ENCODE measurements at places on chromosomes 1 and 21. TPM values are rescaled to one million over a fixed set of nuclear protein-coding genes. Genes with fewer than 3 reads are reported as not detected.

GRCh38 chr1:26468911-26469310 lies 3.3 kb upstream of the HMGN2 start:
- no peak for DNase-seq

DNA sequence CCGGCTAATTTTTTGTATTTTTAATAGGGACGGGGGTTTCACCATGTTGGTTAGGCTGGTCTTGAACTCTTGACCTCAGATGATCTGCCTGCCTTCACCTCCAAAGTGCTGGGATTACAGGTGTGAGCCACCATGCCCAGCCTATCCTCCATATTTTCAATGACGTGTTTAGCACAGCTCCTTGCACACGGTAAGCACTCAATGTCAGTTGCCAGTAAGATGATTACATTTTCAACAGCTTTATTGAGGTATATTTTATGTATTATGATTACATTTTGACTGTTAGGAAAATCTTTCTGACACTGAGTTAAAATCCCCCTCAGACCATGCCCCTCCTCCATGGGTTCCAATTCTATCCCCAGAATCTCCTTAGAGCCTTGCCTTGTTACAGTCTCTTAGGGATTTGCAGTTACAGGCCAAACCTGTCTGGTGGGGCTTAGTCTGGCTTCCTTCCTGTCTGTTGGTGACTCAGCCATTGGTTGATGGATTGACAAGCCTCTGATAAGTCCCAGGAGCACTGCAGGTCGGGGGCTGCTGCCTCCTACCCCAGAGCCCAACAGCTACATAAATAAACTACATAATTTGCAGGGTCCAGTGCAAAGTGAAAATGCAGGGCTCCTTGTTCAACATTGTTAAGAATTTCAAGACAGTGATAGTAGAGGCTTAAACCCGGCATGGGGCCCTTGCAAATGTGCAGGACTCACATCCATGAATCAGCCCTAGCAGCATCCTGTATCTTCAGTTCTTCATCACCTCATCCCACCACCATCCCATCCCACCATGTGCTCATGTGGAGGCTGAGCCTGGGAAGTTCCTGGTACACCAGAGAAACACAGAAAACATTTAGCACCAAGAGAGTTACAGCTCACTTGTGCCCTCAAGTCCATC lies 23.4 kb downstream of the COA7 start:
- no peak for DNase-seq

GRCh38 chr1:187433598-187433997 lies 604.8 kb downstream of the PLA2G4A start:
- DNase-seq: no peak

DNA sequence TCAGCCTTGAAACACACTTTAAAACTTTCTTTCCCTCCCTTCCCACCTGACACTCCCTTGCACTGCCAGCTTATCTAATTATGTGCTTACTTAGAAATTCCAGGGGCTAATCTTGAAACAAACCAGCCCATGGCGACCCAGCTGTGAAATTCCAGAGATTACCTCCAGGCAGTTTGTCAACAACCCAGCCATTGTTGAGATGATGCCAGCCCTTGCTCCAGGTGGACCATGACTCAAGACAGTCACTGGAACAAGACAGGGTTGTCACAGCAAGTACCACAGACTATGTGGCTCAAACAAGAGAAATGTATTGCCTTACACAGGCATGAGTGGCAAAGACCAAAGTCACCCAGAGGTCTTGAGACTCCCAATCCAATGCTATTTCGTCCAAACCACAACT lies 7.9 kb downstream of the FYB2 start:
- no peak for DNase-seq

The GOLT1A gene
- 22.4 TPM for total RNA-seq

DNA sequence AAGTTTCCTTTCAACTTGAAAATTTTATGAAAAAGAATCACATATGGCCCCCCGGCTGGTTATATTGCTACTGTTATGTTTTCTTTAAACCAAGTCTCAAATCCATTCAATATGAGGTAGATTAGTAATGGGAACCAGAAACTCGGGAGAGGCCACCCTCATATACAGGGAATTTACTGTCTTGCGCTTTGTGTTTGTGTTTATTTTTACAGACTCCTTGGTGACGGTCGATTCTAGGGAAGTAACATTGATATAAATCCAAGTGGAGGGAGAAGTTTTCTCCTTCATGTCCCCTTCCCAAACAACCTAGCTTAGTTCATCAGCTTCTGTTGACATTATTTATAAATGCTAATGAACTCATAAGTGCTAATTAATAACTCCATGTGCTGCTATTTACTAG lies 163.5 kb upstream of the LMO4 start:
- no peak for DNase-seq

DNA sequence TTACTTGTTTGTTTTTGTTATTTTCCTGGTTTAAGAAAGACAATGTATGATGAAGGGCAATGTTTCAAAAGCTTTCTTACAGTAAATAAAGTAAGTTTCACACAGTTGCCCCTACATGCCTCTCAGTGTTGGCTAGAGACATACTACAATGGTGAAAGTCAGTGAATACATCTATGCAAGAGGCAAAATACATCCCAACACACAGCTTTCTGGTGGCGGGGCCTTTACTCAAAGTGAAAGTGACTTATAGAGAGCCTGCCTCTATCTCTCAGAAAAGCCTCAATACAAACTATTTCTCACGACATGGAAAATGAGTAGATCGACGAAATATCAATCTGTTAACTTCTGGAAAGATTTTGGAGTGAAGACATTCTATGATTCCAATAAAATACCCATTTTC lies 122.3 kb downstream of the SLC30A10 start:
- no peak for DNase-seq

GRCh38 chr1:16050328-16050727 lies 6.7 kb downstream of the CLCNKB start:
- DNase-seq: no peak

DNA sequence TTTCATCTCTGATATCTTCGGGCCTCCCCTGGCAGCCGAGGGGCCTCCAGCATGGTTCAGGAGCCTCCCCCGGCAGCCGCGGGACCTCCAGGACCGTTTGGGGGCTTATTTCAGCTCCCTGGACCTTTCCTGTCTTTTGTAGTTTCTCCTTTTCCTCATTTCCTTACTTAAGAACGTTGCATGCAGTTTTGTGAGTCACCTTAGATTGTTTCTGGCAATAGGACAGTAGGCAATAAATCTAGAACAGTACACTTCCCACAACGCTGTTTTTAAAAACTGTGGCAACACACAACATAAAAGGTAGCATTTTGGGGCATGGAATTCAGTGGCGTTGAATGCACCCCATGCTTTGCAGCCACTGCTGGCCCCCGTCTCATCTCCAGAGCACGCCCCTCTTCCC lies 24.4 kb downstream of the FAAP20 start:
- no peak for DNase-seq

DNA sequence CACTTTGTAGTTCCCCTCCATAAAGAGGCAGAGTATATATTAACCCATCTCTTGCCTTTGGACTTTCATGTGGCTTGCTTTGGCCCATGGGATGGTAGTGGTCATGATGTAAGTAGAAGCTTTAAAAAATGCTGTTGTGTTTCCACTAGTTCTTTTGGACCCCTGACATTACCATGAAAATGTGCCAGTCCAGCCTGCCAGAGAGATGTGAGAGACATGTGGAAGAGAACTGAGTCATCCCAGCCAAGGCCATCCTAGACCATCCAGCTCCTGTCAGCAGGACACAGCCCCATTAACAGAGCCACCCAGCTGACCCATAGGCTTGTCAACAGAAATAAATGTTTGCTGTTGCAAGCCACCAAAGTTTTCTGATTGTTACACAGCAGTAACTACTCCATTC lies 3.9 kb upstream of the CD101 start:
- no peak for DNase-seq

GRCh38 chr1:164842870-164843269 lies 283.9 kb downstream of the PBX1 start:
- DNase-seq: no peak

The CFAP74 gene
- 0.35 TPM for total RNA-seq

The RBP7 gene
- 8.7 TPM for total RNA-seq

DNA sequence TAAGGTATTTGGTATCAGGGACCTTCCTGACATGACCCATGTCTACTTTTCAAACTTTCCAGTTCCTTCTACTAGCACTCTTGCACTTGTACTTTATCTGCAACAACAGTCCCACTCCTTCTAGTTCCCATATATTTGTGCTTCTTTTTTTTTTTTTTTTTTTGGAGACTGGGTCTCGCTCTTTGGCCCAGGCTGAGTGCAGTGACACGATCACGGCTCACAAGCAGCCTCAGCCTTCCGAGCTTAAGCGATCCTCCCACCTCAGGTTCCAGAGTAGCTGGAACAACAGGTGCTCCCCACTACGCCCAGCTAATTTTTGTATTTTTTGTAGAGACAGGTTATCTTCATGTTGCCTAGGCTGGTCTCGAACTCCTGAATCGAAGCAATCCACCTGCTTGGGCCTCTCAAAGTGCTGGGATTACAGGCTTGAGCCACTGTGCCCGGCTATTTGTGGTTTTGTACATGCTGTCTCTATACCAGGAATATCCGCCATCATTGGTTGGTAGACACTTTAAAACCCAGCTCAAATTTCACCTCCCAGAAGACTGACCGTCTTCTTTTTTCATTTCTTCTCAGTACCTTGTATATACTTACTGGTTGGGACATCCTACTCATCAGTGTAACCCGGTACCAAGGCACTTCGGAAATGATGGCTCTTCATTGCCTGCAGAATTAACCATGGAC lies 1.1 kb downstream of the ZMYM1 start:
- no peak for DNase-seq
